Stimulated activated CD8-positive, alpha-beta memory T cell treated with anti-CD3 and anti-CD28 coated beads, Interleukin-15, amount 100 ng/mL, for 4 hours (primary cell): ENCODE measurements at places on chromosomes 3 and 15.

DNA sequence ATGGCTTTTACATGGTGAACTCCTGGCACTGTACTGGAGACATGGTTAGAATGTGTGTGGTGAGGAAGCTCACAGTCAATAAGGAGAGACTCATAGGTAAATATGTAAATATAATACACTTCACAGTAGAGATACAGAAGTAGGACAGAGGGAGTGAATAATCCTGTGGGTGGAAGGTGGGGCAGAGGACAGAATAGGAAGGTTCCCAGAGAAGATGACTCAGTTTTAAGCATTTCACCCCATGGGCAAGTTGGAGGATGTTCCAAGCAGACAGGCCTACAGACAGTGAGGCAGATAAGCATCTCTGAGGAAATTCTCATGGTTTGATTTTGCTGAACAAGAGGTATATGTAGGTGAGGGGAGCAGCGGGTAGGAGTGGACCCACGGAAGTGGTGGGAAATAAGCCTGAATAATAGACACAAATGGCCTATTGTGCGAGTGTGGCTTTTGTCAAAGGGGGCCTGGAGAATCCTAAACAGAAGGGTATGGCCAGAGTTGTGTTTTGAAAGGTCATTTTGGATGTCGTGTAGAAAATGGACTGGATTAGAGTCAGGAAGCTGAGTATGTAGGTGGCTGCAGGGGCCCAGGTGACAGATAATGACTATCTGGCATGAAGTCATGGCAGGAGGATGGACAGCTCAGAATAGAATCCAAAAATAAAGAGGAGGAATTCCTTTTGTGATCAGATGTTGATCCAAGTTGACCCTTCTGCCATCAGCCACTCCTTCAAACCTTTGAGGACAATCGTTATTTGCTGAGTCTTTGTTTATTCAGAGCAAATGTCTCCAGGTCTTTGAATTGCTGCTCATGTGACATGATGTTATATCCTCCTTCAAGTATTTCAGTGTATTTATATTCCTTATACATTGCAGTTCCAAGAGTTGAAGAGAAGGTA is 97.3 kb upstream of the THRB start:
- no peak for DNase-seq

DNA sequence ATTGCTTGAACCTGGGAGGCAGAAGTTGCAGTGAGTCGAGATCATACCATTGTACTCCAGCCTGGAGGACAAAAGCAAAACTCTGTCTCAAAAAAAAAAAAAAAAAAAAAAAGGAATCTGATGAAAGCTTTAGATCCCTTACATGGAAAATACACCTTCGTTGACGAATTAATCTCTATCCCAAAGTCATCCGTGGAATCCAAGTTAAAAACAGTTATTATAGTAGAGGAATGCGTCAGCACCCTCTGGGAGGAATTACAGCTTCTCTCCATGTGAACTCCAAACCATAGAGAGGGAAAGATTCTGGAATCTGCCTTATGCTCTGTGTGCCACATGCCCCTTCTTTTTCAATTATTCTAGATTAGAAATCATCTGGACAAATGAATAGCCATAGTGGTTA is 192.3 kb upstream of the C2CD4B start:
- DNase-seq = no peak

DNA sequence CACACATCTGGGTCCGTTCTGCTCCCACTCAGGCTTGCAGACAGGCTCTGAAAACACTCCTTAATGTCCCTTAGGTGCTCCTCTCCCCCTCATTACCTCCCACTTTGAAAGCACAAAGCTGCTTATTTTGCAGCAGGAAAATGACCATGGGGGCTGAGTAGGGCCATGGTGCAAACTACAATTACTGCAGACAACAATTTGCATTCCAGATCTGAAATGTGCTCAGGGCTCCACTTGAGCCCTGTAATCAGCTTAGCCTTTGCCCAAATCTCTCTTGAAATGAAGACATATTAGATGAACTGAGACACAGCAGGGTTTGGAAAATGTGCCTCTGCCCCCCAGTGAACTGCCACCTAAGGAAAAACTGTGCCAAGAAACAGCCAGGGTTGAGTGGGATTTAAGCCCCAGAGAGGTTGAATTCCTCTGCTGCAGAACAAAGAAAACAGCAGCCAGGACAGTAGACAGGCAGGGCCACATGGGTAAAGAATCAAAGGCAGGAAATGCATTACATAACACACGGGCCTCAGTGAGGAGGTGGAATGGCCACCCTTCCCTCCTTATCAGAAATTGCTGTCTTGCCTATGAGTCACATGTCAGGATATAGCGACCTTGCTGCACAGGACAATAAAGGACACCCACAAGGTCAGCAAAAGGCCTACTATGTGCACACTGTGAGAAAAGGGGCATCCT is 126.8 kb upstream of the ARHGEF3 start:
- DNase-seq = no peak

GRCh38 chr3:152466784-152467183 is 198.1 kb downstream of the MBNL1 start:
- DNase-seq = no peak

- DNase-seq = no peak
These were observed 21.3 kb downstream of the MEGF11 start for GRCh38 chr15:66232267-66232625.
